Activated effector memory CD4-positive, alpha-beta T cell treated with anti-CD3 and anti-CD28 coated beads, Interleukin-2, amount 50 U/mL, for 16 hours (primary cell): ENCODE measurements at places on chromosomes 3 and 15.

DNA sequence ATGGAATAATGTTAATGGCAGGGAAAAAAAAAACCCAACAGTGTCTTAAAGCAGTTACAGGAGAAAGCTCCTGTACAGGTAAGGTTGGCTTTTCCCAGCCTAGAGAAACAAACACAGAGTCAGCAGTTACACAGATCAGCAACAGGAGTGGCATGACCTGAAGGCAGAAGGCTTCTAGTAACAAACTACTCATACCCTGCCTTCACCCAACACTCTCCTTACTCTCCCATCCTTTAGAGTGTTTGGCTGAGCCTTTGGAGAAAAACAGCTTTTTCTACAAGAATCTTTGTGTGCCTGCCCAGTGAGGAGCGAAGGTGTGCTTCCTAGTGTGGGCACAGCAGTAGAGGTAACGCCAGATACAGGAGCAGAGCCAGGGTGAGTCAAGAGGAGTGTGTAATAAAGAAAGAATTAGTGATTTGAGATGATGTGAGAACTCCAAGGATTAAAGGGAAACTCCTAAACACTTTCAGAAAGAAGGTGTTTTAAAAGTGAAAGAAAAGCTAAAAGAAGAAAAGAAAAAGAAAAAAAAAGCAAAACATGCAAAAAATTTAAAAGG is 152.7 kb downstream of the POLR2M start:
- no peak for DNase-seq

DNA sequence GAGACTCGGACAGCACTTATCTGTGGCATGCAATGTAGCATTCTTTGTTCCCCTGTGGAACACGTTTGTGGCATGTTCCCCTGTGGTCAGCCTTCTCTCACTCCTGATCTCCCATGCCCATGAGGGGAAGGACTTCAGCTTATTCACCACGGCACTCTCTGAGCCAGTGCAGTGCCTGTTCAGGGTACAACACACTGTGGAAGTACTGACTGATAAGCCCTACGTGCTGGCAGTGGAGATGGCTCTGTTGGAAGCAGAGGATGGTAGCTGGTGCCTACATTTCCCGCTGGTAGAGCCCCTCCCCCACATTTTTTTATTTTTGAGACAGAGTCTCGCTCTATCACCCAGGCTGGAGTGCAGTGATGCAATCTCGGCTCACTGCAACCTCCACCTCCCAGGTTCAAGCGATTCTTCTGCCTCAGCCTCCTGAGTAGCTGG is 43.5 kb upstream of the ETV5 start:
- DNase-seq: no peak

- DNase-seq: no peak
These were observed 196.8 kb downstream of the PLCL2 start for GRCh38 chr3:17081520-17081919.

- DNase-seq: no peak
These were observed 4.0 kb downstream of the LHFPL4 start for GRCh38 chr3:9549600-9549999.

GRCh38 chr3:66629150-66629981 is 128.5 kb upstream of the LRIG1 start:
- no peak for DNase-seq

- no peak for DNase-seq
These were observed 130.8 kb downstream of the NEO1 start for GRCh38 chr15:73183071-73183470.

DNA sequence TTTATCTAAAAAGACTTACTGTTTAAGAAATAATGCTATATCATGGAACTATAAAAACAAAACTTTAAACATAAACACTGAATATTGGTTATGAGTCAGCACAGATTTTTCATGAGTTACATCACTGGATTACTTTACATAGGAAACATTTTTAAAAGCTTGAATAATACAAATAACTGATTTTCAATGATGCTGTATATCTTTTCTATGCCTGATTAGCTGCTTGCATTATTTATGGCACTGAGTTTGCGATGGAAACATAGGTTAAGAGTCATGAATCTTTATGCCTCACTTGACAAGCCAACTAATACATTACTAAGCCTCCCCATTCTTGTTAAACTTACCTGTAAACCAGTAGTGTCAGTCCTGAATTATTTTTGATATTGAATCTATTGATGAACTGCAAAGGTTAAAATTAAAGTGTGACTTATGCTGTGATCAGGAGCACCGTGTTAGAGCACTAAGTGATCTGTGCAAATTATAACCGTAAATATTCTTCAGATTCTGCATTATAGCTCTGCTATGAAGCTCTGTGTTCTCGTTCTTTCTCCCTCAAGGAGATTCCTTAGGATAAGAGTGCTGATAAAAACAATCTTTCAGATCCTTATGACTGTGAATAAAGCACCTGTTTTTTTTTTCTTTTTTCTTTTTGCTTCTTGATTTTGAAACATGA is 437.3 kb upstream of the BCHE start:
- DNase-seq: no peak

- DNase-seq: no peak
These were observed 51.7 kb upstream of the COL8A1 start for GRCh38 chr3:99586701-99587100.

DNA sequence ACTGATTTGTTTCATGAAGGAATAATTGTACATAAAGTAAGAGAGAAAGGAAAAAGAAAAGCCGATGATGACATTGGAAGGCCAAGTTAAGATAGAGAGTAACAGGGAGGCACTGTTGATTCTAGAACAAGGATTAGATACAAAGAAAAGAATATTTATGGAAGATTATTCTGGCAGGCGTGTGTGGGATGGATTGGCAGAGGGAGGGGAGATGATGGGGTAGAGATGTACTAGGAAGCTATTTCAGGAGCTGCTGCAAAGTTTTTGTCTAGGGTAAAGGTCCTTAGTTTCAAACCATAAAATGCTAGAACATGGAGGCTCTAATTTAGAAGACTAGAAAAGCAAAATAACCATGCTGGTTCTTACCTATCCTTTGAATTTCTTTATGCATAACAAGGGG is 280.0 kb upstream of the LRRN1 start:
- DNase-seq: no peak

GRCh38 chr3:79326642-79327041 is 441.2 kb downstream of the ROBO1 start:
- no peak for DNase-seq

- no peak for DNase-seq
These were observed 196.4 kb downstream of the RPLP1 start for GRCh38 chr15:69648775-69649735.

- no peak for DNase-seq
These were observed 523.2 kb downstream of the SOX2 start for GRCh38 chr3:182234881-182235280.

- DNase-seq: no peak
These were observed 179.6 kb downstream of the ADAMTSL3 start for GRCh38 chr15:83833569-83833968.

DNA sequence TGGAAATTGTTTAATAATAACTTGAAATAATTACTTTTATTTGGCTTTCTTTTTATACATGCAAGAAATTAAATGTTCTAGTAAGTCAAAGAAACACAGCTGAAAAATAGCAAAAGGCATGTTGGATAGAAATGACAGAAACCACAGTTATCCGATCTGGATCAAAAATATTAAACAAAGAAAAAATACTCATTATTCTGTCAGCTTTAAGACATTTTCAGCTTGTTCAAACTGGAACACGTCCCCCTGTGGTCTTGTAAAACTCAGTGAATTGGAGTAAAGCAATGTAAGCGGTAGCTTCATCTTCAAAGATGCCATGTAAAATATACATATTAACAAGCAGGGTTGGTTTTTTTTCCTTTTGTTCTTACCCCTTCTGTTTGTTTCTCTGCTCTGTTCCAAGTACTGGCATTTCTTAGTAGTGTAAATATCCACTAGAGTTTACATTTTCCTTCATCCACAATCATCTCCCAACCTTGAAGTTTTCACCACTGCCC is 223.4 kb downstream of the IGSF11 start:
- DNase-seq: no peak

DNA sequence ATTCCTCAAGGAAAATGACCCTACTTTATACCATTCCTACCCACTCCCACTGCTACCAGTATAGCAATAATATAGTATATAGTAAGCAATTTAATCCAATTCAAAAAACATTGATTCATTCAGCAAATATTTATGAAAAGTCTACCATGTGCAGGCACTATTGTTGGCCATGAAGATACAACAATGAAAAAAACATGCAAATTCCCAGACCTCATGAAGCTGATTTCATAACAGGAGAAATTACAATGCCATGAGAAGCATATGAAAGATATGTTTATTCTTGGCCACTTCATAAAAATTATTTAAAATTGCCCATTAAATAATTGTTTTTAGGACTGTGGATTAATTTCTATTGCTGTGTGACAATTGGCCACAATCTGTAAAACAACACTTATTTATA is 315.8 kb upstream of the COL8A1 start:
- no peak for DNase-seq

DNA sequence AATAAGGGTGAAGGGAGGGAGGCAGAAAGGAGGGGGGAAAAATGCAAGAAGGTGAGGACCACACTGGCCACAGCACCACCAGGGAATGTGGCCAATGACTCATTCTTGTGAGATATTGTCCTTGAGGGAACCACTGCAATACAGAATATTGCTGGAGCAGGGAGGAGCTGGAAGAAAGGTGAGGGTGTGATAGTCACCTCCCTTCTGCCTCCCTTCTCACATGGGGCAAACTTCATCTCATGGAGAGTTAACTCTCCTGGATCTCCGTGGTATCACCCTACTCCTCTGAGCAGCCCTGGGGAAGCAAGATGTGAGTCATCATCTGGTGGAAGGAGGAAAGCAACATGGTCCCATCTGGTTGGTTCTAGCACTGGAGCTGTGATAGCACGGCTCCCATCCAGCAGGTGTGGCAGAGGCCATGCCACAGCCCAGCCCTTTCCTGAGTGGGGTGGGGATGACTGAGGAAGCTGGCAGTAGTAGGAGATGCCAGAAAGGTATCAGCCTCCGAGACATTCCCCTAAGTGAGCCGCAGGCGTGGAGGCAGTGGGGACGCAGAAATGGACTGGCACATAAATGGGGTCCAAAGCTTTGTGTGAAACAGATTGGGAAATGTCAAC is 115.9 kb upstream of the LPP start:
- DNase-seq: no peak

DNA sequence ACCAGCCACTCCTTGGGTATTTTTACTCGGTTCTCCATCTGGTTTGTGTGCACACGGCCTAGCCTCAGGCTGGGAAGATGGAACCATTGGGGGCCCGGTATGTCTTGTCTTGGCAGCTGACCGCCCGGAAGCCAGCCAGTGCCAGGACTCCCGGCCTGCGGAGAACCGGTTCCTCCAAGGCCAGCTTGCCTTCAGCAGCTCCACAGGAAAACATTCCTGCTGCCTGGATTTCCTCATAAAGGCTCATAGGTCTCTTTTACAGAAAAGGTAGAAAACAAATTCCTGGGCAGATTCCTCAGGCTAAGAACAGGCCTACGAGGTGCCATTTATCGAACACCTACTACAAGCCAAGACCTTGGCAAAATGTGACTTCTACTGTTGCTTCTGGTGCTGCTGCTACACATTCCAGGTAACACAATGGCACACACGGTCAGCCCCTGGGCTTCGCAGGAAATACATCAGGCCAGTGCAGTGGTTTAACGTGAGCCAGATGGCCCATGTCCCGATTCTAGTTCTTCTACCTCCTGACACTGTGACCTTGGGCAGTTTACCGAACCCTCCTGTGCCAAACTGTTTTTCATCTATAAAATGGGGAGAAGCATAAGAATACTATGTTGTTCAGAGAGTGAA is 141.8 kb downstream of the OPA1 start:
- no peak for DNase-seq

- no peak for DNase-seq
These were observed 357 bp upstream of the MAN2C1 start for GRCh38 chr15:75368689-75369239.
